ENCODE measurements at places on chromosomes 1 and 21. TPM values are rescaled to one million over a fixed set of nuclear protein-coding genes. Genes with fewer than 3 reads are reported as not detected.

Gene ALX3
- not detected for total RNA-seq

Gene ILDR2
- total RNA-seq = not detected

Gene CHI3L1
- 400 TPM for total RNA-seq

Gene SLFNL1
- 0.87 TPM for total RNA-seq

Gene PLA2G2F
- not detected for total RNA-seq

Gene SYTL1
- 0.11 TPM for total RNA-seq

Gene KIF21B
- 0.37 TPM for total RNA-seq

Gene CNR2
- total RNA-seq = not detected

Gene PRR9
- total RNA-seq = 1.2 TPM

Data from uterine smooth muscle cell (primary cell).